A549 treated with AZD2906 at 1 μM for 4 hours (cell line): ENCODE measurements at places on chromosomes 4 and X. TPM values are rescaled to one million over a fixed set of nuclear protein-coding genes. Genes with fewer than 3 reads are reported as not detected.

TLR2 gene
- 0.57 to 0.86 TPM (median 0.79 TPM) in 5 replicates for total RNA-seq

TRAM1L1 gene
- total RNA-seq, result 0.34 to 0.68 TPM (median 0.49 TPM) in 5 replicates

NHS gene
- 1.8 to 2.6 TPM (median 2.1 TPM) in 5 replicates for total RNA-seq

PRSS12 gene
- total RNA-seq, result 0.19 to 0.31 TPM (median 0.27 TPM) in 5 replicates

FOXR2 gene
- total RNA-seq, result not detected in 5 replicates

FAM114A1 gene
- total RNA-seq, result 21.6 to 49.1 TPM (median 30.0 TPM) in 5 replicates
